C1 segment of cervical spinal cord (tissue), 14 donors: ENCODE measurements at places on chromosomes 5 and 9.

GRCh38 chr5:38591523-38591849, 35.0 kb upstream of the LIFR start:
- DNase-seq: no peak

GRCh38 chr9:5817862-5818261, 15.1 kb downstream of the ERMP1 start:
- no peak for DNase-seq

DNA sequence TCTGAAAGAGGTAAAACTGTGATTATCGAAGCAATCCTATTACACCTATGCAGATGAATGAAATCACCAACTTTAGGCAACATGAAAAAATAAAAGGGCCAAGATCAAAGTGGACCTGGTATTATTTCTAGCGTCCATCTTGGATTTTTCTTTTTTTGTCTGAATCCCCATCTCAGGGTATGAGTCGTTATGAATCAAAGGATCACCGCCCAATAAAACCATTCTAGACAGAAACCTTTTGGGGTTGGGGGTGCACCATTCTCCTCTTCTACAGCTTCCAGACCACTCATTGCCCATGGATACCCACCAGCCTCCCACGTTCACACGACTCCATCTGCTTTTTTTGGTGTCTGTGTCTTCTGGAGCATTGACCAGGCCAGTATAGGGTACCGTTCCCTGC, 33.4 kb downstream of the MAP1B start:
- DNase-seq: no peak

- no peak for DNase-seq
Observed at GRCh38 chr5:67814569-67815311, 400.8 kb upstream of the PIK3R1 start.

- DNase-seq: no peak
Observed at GRCh38 chr9:81522716-81523551, 166.4 kb downstream of the TLE1 start.

GRCh38 chr5:141814064-141814964, 63.9 kb downstream of the PCDH1 start:
- peak; percentile 19 for DNase-seq

DNA sequence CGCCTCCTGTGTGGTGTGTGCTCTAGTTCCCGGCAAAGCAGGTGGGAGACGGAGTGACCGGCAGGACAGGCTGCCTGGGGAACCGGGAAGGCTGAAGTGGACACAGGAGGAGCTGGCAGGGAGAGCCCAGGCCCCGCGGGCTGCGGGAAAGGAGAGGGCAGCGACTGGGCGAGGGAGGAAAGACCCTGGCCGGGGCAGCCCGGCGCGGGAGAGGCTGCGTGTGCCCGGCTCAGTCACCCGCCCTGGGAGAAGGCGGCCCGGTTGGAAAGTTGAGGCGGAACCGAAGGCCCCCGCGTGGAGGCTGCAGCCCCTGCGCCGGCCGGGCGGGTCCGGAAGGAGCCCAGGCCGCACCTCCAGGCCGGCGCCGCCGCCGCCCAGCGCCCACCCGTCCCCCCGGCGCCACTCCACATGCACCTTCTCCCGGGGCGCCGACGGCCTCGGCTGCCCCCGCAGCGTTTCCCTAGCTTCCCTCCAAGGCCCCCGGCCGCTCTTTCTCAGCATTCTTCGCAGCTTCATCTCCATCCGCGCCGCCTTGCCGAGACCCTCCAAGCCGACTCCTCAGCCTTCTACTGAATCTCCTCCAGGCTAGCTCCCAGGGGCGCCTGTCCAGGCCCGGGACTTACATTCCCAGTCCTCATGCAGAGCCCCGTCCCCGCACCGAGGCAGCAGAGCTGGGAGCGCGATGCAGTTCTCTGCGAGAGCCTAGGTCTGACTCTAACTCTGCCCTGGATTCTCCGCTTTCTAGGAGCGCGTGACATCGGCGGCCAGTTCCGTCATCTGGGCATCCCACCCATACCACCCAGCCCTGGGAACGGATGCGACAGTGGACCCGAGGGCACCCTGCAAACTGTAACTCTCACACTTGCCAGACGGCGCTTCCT, 152.0 kb downstream of the ERCC6L2 start:
- DNase-seq: no peak

- no peak for DNase-seq
Observed at GRCh38 chr5:17219006-17219422, 1.6 kb downstream of the BASP1 start.

GRCh38 chr5:128534726-128535125, 3.3 kb downstream of the FBN2 start:
- no peak for DNase-seq

DNA sequence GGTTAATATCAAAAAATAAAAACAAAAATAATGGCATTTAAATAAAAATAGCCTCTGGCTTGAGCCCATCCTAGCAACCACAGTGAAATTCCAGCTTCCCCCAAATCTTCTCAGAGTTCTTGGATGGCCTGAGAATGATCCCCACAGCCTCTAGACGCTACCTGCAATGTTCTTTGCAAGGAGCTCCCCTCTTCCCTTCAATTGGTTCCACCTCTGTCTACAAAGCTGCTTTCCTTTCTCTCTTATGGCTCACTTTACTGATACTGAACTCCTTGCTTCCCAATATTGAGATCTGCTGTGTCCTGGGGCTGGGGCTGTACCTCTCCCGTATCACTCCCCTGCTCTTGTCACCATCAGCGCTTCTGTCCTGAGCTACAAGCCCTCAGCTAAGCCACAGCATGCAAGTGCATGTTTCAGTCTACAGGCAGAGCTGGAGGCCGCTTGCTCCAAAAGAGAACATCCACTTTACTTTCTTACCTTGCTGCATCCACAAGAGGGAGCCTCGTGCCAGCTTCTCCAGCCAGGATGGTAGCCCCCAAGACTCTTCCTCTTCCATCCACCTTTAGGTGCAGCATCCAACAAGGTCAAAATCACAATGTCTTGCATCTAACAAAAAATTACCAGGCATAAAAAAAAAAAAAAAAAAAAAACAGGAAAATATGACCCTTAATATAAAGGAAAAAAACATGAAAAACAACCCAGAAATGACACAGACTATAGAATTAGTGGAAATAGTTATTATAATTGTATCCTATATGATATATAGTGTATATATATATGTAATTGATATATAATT, 57.4 kb upstream of the PRSS3 start:
- DNase-seq: no peak

GRCh38 chr9:36174731-36175130, 5.5 kb downstream of the CCIN start:
- no peak for DNase-seq

GRCh38 chr5:61328791-61329549, 3.1 kb upstream of the ZSWIM6 start:
- DNase-seq: no peak

DNA sequence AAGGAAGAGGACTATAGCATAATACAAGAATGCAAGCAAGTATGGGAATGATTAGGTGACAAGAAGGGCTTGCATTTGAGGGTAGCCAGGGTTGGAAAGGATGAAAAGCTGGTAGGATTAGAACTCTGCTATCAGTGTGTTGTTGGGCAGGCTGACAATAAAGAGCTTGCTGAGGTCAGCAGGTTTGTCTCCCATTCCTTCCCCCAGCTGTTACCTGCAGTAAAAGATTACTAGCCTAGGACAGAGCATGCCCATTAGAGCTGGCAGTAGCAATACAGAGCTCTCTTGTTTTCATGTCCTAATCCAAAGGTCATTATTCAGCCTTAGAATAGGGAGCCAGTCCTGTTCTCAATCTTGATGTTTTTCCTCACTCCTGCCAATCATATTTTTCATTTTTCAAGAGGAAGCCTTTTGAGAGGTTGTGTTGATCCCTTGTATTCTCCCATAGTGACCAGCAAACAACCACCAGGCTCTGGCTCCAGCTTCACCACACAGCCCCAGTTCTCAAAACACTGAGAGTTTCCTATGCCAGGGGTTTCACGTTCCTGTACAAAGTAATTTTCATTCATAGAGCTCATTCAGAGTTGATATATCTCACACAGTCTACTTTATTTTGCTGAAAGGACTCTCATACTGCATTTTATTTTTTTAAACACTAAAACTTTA, 71.7 kb downstream of the OR2K2 start:
- no peak for DNase-seq

GRCh38 chr5:15695215-15695731, 195.3 kb downstream of the FBXL7 start:
- DNase-seq: no peak

GRCh38 chr9:125240649-125240999, 519 bp downstream of the HSPA5 start:
- DNase-seq: no peak

GRCh38 chr5:53105611-53106300, 3.8 kb downstream of the MOCS2 start:
- no peak for DNase-seq

DNA sequence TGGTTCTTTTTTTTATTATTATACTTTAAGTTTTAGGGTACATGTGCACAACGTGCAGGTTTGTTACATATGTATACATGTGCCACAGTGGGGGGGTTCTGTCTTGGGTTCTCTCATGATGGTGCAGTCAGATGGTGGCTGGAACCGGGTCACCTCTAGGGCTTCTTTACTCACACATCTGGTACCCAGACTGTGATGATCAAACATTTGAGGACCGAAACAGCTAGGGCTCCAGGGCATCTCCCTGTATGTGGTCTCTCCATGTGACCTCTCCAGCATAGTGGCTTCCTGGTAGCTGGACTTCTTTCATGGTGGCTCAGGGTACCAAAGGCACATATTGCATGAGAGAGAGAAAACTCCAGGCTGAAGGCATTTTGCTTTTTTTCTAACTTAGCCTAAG, 9.8 kb upstream of the CRHBP start:
- DNase-seq: no peak

- no peak for DNase-seq
Observed at GRCh38 chr5:160831801-160832200, 20.2 kb downstream of the ATP10B start.

- DNase-seq: no peak
Observed at GRCh38 chr9:16333691-16334090, 536.8 kb downstream of the BNC2 start.

DNA sequence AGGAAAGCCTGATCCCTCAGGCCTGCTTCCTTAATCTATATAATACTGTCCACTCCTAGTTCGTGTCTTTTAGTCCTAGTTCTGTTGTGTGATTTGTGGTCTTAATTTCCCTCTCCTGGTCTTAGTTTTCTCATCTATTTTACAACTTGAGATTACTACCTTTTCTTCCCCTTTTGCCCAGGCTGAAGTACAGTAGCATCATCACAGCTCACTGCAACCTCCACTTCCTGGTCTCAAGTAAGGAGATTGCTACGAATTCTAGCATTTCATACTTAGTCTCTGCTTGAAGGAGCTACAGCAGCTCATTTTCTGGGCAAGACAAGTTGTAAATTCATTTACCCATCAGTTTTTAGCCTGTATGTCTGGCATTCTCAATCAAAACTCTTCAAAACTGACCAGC, 5.5 kb downstream of the TRIM32 start:
- no peak for DNase-seq
